ENCODE measurements at places on chromosomes 4 and X.

- no peak for DNase-seq
These were observed 391.0 kb downstream of the RAB28 start for GRCh38 chr4:13093170-13093569.

- no peak for DNase-seq
These were observed 15.4 kb upstream of the MAGED1 start for GRCh38 chrX:51878056-51878455.

- no peak for DNase-seq
These were observed 1146.4 kb upstream of the INTU start for GRCh38 chr4:126486377-126486776.

GRCh38 chrX:50471390-50471789, 765 bp upstream of the DGKK start:
- DNase-seq: peak; percentile 2

- DNase-seq: no peak
These were observed 41.8 kb downstream of the PALLD start for GRCh38 chr4:168538632-168539031.

DNA sequence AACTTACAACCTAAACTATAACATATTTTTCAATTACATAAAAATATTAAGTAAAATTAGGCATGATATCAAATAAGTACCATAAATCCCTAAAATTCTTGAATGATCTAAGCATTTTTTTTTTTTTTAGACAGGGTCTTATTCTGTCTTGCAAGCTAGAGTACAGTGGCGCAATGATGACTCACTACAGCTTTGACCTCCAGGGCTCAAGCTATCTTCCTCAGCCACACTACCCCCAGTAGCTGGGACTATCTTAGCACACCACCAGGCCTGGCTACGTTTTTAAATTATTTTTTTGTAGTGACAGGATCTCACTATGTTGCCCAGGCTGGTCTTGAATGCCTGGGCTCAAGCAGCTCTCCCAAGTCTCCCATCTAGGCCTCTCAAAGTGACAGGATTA, 1042.3 kb downstream of the FSTL5 start:
- DNase-seq: no peak

DNA sequence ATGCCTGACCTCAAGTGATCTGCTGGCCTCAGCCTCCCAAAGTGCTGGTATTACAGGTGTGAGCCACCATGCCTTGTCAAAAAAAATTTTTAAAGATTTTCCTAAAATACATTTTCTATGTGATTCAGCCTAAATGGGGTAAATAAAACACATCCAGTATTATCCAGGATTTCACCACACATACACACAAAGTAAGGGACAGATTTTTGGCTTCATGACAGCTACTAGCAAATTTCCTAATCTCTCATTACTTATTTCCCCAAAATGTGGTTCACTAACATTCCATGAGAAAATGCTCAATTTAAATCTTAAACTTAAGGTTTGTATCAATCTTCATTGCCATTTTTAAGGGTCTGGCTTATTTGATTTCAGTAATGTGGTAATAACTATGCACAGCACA, 348.5 kb upstream of the INTU start:
- DNase-seq: no peak

GRCh38 chr4:152148057-152148456, 387.2 kb upstream of the GATB start:
- no peak for DNase-seq

DNA sequence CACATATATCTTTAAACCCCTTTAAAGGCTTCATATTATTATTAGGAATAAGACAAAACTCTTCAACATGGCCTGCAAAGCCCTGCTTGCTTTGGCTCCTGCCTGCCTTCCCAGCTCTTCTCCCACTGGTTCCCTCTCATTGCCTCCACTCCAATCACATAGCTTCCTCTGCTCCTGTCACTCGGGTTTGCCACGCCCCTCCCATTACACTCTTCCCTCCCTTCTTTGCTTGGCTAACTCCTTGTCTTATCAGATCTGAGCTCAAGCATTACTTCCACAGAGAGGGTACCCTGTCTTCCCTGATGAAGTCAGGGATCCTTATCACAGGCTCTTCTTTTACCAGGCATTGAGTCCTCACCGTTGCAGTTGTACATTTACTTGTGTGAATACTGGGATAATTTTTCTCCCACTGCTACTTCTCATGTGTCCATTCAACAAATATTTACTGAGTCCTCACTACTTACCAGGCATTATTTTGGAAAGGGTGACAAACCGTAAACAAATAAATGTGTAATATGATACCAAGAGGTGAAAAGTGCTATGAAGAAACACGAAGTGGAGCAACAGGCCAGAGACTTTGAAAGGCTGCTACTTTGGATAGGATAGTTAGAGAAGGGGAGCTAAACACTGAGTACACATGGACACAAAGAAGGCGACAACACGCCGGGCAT, 3.2 kb upstream of the VGLL1 start:
- no peak for DNase-seq

GRCh38 chr4:52202931-52203330, 151.8 kb downstream of the SPATA18 start:
- DNase-seq: no peak

GRCh38 chr4:181690498-181690897, 552.7 kb upstream of the TENM3 start:
- DNase-seq: no peak

- DNase-seq: no peak
These were observed 164.2 kb downstream of the PDGFRA start for GRCh38 chr4:54393243-54393642.

GRCh38 chrX:132257116-132257515, 37.9 kb upstream of the RAP2C start:
- no peak for DNase-seq

DNA sequence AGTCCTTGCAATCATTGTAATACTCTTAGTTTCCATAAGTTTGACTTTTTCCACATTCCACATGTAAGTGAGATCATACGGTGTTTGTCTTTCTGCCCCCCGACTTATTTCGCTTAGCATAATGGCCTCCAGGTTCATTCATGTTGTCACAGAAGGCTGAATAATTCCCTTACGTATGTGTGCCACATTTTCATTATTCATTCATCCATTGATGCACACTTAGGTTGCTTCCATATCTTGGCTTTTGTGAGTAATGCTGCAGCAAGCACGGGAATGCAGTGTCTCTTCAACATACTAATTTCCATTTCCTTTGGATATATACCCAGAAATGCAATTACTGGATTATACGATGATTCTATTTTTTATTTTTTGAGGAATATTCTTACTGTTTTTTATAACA, 22.0 kb upstream of the VEGFC start:
- DNase-seq: no peak

DNA sequence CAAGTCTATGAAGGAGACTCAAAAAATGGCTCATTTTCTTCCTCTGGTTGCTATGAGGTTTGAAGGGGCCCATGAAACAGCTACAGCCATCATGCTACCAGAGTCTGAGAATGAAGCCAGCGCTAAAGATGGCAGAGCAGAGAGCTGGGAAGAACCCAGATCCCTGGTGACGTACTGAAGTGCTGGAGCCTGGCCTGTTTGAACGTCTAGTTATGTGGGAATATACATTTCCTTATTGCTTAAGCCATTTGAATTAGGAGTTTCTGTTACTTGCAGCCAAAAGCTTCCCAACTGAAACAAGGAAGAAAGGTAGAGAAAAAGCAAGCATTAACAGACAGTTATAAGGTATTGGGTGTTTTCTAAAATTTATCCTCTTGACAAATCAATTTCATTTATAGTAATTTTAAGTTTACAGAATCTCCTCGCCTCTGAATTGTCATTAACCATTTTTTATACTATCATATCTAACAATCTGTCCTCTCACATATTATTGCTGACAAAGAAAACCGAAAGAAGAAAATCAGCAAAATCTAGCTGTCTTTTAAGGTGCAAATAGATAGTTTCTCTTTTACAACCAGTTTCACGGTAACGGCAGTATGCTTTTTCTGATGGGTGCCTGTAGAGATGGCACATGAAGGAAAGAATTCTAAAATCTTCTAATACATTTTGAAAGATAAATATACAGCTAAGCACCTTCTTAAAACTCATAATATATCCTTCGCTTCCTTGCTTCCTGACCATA, 8.9 kb upstream of the COQ2 start:
- no peak for DNase-seq

DNA sequence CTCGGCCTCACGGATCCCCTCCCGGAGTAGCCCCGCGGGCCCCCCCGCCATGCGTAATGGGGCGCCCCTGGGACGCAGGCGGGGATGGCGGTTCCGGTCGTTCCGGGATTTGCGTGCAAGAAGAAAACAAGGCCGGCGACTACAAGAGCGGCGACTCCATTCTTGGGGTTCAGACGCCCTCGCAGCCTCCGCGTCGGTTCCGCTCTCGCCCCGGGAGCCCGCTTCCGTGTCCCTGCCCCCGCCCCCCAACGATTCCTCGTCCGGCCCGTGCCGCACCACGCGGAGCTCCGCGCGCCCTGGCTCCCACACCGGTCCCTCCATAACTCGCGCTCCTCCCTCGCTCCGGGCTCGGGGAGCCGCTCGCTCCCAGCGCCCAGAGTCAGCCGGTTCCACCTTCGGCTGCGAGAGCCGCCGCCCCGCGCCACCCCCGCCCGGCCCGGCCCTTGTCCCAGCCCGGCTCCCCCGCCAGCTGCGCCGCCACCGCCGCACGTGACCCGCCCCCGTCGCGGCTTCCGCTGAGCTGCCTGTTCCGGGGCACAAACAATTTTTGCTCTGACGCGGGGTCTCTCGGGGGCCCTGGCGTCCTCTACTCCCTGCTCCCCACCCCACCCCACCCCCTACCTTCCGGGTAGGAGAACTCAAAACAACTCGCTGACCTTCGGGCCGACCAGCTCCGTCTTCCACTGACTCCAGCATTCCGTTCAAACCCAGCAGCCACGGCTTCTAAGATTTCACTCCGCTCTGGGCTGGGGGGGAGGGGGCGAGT, 78.8 kb upstream of the BCOR start:
- peak; percentile 39 for DNase-seq

DNA sequence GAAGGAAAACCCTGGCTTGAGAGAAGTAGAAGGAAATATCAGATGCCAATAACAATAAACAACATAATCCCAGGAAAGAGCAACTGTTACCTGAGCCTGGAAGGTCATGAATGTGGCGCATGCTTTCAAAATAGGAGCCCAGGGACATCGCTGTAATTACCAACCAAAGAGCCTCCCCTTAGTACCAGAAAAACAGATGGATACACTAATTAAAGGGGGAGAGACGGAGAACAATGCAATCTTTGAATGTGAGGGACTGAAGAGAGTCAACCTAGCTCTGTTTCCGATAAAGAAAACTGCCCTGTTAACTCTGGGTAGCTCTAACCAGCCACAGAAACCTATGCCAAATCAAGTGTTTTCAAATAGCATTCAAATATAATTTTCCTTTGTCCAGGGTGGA, 161.4 kb downstream of the ENOX2 start:
- no peak for DNase-seq

GRCh38 chr4:18366892-18367291, 345.3 kb upstream of the LCORL start:
- peak; percentile 71 for DNase-seq

- DNase-seq: no peak
These were observed 36.3 kb downstream of the C4orf51 start for GRCh38 chr4:145716200-145716599.

- no peak for DNase-seq
These were observed 75.9 kb upstream of the LEF1 start for GRCh38 chr4:108244606-108245005.
